ENCODE measurements at places on chromosomes 3 and 15. TPM values are rescaled to one million over a fixed set of nuclear protein-coding genes. Genes with fewer than 3 reads are reported as not detected.

- DNase-seq = no peak
Measured at GRCh38 chr3:155188031-155188430, 105.5 kb downstream of the STRIT1 start.

DNA sequence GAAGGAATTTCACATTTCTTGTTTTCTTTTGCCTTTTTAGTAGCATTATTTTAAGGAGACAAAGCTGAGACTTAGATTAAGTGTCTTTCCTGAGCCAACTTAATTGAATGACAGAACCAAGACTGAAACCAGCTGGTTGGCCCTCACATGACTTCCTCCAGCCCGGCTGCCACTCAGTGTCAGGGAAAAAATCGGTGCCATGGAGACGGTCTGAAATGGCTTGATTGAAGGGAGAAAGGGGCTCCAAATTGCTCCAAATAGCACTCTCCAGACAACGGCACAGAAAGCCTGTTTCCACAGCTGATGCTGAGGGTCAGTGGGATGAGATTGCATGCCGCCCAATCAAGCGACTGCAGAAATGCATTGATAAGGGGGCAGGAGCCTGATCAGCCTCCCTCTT, 475.2 kb upstream of the IL12A start:
- no peak for DNase-seq

DNA sequence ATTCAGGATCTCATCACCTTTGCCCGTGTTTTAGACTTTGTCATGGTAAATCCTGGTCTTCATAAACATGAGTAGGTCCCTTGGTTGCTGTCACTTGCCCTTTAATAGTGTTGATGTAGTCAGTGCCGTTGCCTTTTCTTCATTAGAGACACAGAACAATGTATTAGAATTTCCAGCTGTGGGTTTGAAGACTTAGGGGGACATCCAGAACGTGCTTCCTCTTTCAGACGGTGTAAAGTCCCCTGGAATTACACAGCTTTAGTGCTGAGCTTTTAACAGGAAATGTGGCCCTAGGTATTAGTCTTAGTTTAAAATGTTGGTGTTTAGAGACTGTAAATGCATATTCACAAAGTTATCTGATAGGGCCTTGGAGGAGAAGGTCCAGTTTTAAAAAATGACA, 8.8 kb upstream of the LRCH3 start:
- no peak for DNase-seq

- no peak for DNase-seq
Measured at GRCh38 chr3:114144909-114145688, 33.8 kb downstream of the DRD3 start.

- DNase-seq = no peak
Measured at GRCh38 chr3:29143151-29143550, 137.7 kb upstream of the RBMS3 start.

DNA sequence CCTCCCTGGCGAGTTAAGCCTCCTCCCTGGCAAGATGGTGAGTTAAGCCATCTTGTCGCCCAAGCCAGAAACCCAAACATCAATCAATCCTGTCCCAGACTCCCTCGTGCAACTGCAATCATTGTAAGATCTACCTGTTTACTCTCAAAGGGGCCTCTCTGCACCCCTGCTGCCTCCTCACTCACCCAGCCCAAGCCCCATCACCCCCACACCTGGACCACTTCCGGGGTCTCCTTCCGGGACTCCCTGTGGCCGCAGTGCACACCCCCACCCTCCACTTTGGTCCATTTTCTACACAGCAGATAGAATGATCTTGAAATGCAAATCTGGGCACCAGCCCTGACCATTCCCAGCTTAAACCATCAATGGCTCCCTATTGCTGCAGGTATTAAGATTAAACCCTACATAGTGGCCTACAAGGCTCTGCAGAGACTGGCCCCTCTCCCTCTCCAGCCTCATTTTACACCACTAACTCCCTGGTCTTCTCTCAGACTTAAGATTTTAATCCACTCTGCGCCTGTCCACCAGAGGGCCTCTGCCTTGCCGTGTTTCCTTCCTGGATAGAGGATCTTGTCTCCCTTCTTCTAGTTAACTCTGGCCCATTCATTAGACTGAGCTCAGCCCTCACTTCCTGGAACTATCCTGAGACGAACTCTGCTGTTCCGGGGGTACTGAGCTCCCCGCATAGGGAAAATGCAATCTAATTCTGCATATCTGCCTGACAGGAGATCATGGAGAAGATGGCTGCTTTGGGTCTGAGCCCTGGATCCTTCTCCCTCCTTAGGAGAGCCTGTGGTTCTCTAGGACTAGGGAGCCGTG, 41.9 kb upstream of the SLC6A1 start:
- DNase-seq = peak; percentile 13

BCL2A1 gene
- 2.0 TPM for polyA plus RNA-seq

GOLGA8J gene
- 0.27 TPM for polyA plus RNA-seq

RBMS3 gene
- 4.8 TPM for polyA plus RNA-seq

Data from small intestine (tissue), 16 donors.